ENCODE measurements at places on chromosomes 1 and 21. TPM values are rescaled to one million over a fixed set of nuclear protein-coding genes. Genes with fewer than 3 reads are reported as not detected.
A peak's percentile ranks its signal among the peaks of the same experiment; 100 is the strongest.

GRCh38 chr1:192170196-192170984 is 12.1 kb downstream of the RGS18 start:
- no peak for DNase-seq

GRCh38 chr1:160053548-160054365 is 16.2 kb downstream of the KCNJ10 start:
- DNase-seq = no peak

CAMK2N1 gene
- 1.2 TPM for total RNA-seq

GRCh38 chr1:84969489-84970250 is 27.2 kb downstream of the MCOLN2 start:
- DNase-seq = no peak

GRCh38 chr21:45281411-45282282 is 6.0 kb downstream of the POFUT2 start:
- DNase-seq = peak; percentile 23

DNA sequence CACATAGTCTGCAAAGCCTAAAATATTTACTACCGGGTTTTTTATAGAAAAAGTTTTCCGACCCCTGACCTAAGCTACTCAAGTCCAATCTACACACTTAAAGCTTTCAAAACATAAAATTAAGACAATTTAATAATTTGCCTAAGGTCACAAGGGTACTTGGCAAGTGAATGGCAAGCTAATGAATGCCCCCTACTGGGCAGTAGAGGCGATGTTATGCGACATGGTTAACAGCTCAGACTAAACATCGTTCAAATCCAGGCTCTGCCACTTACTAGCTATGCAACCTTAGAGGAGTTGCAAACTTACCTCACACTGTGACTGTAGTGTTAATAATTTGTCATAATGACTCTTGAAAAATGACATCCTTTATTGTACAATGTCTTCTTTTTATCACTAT is 317.2 kb upstream of the NFIA start:
- peak; percentile 45 for DNase-seq

CRB1 gene
- not detected for total RNA-seq

PCBP3 gene
- 10.8 TPM for total RNA-seq

CSF1 gene
- total RNA-seq = 3.2 TPM

TMEM81 gene
- total RNA-seq = 2.8 TPM

CAPN9 gene
- not detected for total RNA-seq

GRCh38 chr1:103247517-103247916 is 139.2 kb upstream of the COL11A1 start:
- DNase-seq = no peak

DNA sequence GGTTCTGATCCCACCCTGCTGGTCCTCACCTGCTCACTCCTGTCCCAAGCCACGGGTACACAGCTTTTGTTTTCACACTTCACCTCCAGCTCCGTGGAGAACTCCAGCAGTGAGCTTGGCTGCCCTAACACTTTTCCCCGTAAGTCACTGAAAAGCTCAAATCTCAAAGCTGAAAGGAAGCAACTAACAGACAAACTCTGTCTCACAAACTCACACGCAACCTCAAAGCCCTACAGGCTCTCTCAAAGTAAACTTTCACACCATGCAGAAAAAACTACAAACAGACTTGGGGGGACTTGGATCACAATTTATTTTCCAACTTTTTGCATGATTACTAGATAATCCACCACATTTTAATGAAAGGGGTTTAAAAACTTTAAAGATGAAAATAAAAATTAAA is 88.3 kb downstream of the AK5 start:
- no peak for DNase-seq

GRCh38 chr21:44723177-44724131 is 12.1 kb upstream of the TSPEAR start:
- peak; percentile 51 for DNase-seq

C4BPA gene
- total RNA-seq = not detected

GRCh38 chr1:4128616-4129015 is 228.5 kb upstream of the C1orf174 start:
- no peak for DNase-seq

- DNase-seq = no peak
Observed at GRCh38 chr21:37207441-37208009, 59.6 kb downstream of the VPS26C start.

DNA sequence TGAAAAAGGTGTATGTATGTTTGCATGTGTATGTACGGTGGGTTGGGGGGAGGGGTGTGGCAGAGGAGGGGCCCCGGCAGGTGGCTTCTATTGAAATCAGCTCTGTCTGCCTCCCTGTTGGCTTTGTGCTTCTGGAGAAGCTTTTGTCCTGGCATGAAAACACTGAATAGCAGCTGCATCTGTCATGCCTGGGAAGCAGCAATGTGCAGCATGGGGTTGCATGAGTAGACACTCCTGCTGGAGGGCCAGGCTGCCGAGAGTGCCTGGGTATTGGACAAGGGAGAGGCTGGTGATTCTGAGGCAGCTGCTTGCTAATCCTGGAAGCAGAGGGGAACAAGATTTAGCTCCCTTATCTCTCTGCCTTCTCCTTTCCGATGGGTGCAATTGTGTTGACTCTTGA is 20.5 kb downstream of the MAPKAPK2 start:
- no peak for DNase-seq

DNA sequence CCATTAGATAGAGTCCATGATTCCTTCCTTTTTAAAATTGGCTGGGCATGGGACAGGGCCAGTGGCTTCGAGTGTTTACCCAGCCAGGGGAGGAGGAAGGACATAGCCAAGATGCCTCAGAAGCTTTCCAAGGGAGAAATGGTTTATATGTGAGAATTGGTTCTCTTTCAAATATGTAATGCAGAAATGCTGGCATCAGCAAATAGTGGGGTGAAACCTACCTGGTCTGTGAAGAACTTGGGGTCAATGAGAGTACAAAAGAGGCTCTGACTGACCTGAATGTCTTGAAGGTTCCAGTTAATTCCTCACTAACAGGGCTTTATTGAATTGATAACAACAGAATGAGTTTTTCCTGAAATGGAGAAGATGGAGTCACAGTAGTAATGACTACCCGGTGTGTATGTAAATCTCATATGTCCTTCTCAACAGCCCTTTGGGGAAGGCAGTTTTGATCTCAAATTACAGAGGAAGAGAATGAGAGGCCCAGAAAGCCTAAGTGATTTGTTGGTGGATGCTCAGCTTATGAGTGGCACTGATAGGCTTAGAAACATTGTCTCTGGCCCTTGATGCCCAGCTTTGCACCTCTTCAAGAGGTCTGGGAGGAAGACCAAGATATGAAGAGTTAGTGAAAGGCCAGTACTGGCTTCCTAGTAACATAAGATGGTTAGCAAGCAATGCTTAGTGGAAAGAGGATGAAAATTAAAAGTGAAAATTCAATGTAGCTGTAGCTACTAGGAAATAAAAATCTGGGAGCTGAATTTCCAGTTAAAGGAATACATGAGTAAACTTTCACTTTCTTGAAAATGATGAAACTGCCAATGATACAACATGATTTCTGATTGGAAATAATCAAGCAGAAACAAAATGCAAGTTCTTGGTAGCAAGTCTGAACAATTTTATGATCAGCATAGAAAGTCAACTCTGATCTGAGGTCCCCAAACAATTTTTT is 2.7 kb downstream of the ATF3 start:
- DNase-seq = no peak
